ENCODE measurements at places on chromosomes 4 and X. TPM values are rescaled to one million over a fixed set of nuclear protein-coding genes. Genes with fewer than 3 reads are reported as not detected.

GRCh38 chr4:44448521-44449461 lies at the start of gene KCTD8:
Gene KCTD8 (minus strand): TSS chr4:44448809.
- H3K27me3 ChIP-seq = peaks cover 47% of the 10 kb centered on the region
- H3K4me3 ChIP-seq = peak within 1 kb of the TSS; percentile 65
- no peaks in the 10 kb centered on the region for H3K36me3 ChIP-seq
- no peak within 1 kb of the TSS for H3K27ac ChIP-seq

DNA sequence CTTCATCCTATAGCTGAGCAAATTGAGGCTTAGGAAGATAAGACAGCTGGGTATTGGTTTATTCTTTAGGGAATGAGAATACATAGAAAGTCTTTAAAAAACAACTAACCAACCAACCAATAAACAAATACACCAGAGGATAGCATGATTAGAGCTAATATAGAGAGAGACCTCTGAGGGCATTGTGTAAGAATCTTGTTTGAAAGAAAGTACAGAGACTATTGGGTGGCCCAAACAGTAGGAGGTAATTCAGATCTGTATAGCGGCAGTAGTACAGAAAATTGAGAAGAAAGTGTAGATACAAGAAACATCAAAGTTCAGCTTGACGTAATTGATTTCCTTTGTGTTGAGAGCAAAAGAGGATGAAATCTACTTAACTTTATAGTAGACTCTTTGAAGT lies 1951.0 kb upstream of the ADGRL3 start:
- H3K36me3 ChIP-seq = no peaks in the 10 kb centered on the region
- no peak overlapping the region for H3K27ac ChIP-seq
- DNase-seq = no peak
- no peak overlapping the region for H3K4me3 ChIP-seq
- no peaks in the 10 kb centered on the region for H3K27me3 ChIP-seq
- no peaks in the 10 kb centered on the region for H3K4me1 ChIP-seq

DNA sequence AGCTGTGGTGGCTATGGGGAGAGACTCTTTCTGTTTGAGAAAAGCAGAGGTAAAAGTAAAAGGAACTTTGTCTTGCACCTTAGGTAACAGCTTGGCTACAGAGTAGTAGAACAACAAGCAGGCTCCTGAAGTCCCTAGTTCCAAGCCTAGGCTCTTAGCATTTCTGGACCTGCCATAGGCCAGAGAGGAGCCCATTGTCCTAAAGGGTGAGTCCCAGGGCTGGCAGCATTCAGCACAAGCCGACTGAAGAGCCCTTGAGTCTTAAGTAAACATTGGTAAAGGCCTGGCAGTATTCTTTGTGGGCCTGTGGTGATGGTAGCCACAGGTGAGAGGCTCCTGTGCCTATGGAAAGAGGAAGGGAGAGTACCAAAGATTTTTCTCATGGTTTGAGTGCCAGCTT lies 38.2 kb downstream of the CSN3 start:
- H3K4me1 ChIP-seq = no peaks in the 10 kb centered on the region
- H3K4me3 ChIP-seq = no peak overlapping the region
- H3K27me3 ChIP-seq = no peaks in the 10 kb centered on the region
- H3K36me3 ChIP-seq = no peaks in the 10 kb centered on the region
- no peak overlapping the region for H3K27ac ChIP-seq

DNA sequence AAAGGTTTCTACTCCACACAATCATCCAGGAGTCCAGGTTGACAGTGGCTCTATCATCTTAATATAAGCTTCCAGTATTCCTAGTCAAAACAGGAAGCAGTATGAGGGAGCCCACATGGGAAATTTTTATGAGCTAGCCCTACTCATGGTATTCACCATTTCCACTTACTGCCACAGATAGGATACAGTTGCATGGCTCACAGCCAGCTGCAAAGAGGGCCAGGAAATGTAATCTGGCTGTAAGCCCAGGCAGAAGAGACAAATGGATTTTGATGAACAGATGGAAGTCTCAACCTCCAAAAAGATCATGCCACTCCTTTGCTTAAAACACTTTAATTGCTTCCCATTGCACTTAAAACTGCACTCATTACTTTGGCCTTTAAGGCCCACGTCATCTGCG lies 150.6 kb downstream of the ADAMTS3 start:
- no peaks in the 10 kb centered on the region for H3K4me1 ChIP-seq
- no peaks in the 10 kb centered on the region for H3K27me3 ChIP-seq
- no peak for DNase-seq
- no peaks in the 10 kb centered on the region for H3K36me3 ChIP-seq
- no peak overlapping the region for H3K4me3 ChIP-seq

GRCh38 chr4:104394406-104395167 lies 100.1 kb downstream of the CXXC4 start:
- no peak overlapping the region for H3K27ac ChIP-seq
- H3K36me3 ChIP-seq = no peaks in the 10 kb centered on the region
- H3K4me3 ChIP-seq = no peak overlapping the region
- H3K27me3 ChIP-seq = no peaks in the 10 kb centered on the region

GRCh38 chr4:79472693-79473438 lies 64.8 kb upstream of the GK2 start:
- no peak overlapping the region for H3K4me3 ChIP-seq
- H3K36me3 ChIP-seq = no peaks in the 10 kb centered on the region
- H3K4me1 ChIP-seq = no peaks in the 10 kb centered on the region
- no peak overlapping the region for H3K27ac ChIP-seq
- no peak for DNase-seq

DNA sequence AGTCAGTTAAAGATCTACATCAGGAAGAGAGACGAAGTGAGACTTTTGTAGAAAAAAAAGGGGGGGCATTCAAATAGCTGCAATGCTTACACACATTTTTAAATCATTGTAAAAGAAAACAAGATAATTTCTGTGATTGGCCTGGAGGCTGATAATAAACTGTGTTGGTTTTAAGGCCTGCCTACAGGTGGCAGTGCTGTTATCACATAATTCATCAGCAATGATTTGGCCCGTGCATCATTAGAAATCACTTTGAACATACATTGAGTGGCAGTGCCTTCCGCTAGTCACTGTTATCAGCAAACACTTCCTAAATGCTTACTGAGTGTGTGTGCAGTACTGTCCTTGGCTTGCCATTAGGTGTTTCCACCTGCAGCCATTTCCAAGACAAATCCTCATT lies 831.9 kb downstream of the TRIML1 start:
- no peak overlapping the region for H3K4me3 ChIP-seq
- H3K27me3 ChIP-seq = no peaks in the 10 kb centered on the region
- no peak for DNase-seq
- H3K36me3 ChIP-seq = no peaks in the 10 kb centered on the region
- H3K4me1 ChIP-seq = no peaks in the 10 kb centered on the region
- H3K27ac ChIP-seq = no peak overlapping the region

- no peak overlapping the region for H3K4me3 ChIP-seq
- H3K4me1 ChIP-seq = no peaks in the 10 kb centered on the region
- no peak overlapping the region for H3K27ac ChIP-seq
- DNase-seq = no peak
- no peaks in the 10 kb centered on the region for H3K36me3 ChIP-seq
Observed at GRCh38 chr4:185874516-185875230, 62.7 kb upstream of the SORBS2 start.

GRCh38 chr4:55086578-55086977 lies 38.8 kb downstream of the KDR start:
- no peak overlapping the region for H3K4me3 ChIP-seq
- H3K36me3 ChIP-seq = no peaks in the 10 kb centered on the region
- DNase-seq = no peak
- H3K27ac ChIP-seq = no peak overlapping the region

DNA sequence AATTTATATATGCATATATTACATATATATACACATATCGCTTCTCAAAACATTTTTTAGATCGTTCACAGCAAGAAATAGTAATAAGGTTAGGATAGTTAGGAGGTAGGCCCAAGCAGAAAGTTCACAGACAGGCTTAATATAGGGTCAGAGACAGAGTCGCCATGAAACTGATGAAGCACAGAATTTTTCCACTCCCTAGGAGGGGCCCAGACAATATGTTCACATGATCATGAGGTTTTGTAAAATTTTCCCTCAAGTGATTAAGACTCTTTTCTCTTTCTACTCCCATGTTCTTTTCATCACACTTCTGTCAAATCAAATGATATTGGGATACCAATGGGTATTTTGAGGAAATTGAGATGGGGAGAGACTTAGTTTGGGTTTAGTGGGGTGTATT lies 5.2 kb upstream of the ENAM start:
- peaks cover 2% of the 10 kb centered on the region for H3K4me1 ChIP-seq
- peaks cover 2% of the 10 kb centered on the region for H3K27me3 ChIP-seq
- no peaks in the 10 kb centered on the region for H3K36me3 ChIP-seq
- no peak overlapping the region for H3K27ac ChIP-seq

- no peaks in the 10 kb centered on the region for H3K4me1 ChIP-seq
- H3K27me3 ChIP-seq = peaks cover 2% of the 10 kb centered on the region
- H3K4me3 ChIP-seq = no peak overlapping the region
Observed at GRCh38 chr4:41594432-41594831, 56.5 kb downstream of the LIMCH1 start.

DNA sequence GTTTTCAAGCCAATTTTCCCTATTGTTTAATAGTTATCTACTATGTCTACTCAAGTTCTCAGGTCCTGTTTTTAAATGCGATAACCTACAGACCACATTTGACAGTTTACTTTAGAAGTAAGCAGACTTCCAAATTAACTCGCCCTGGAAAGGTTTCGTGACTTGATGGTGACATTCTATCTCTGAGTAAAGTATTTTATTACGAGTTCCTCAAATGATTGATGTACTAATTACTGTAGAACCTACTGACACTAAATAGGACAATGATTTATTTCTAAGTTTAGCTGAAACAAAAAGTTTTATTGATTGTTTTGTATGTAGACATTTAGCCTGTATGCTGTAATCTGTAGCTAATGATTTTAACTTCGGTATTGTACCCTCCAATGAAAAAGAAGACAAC lies 1.9 kb upstream of the PPBP start:
- DNase-seq = no peak
- H3K36me3 ChIP-seq = no peaks in the 10 kb centered on the region
- H3K4me1 ChIP-seq = no peaks in the 10 kb centered on the region
- no peak overlapping the region for H3K27ac ChIP-seq
- peaks cover 2% of the 10 kb centered on the region for H3K27me3 ChIP-seq

GRCh38 chr4:78606530-78607095 lies 55.0 kb downstream of the ANXA3 start:
- no peaks in the 10 kb centered on the region for H3K27me3 ChIP-seq
- no peak for DNase-seq
- no peak overlapping the region for H3K4me3 ChIP-seq
- peaks cover 9% of the 10 kb centered on the region for H3K4me1 ChIP-seq
- peaks cover 17% of the 10 kb centered on the region for H3K36me3 ChIP-seq

DNA sequence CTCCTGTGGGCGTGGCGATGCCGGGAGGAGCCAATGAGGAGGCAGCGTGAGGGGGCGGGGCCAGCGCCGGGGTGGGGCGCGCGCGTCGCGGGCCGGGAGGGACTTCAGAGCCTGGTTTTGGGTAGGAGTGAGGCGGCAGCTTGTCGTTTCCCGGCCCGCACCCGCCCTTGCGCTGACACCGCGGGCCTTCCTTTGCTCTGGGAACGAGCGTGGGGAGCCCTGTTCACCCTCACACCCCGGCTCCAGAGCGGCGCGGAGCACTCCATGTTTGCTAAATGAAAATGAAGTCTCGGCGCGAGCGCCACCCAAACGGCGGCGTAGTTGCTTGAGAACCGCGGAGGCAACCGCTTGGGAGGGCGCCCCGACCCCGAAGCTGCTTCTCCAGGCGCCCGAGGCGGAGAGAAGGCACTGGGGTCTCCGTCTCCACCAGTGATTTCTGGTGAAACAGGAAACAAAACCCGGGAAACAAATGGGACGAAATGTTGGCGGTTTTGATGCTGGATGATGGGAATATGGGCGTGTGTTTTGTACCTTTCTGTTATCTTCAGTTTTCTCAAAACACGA lies 497 bp upstream of the GRPEL1 start:
- H3K27ac ChIP-seq = peak overlapping the region; percentile 94
- peaks cover 32% of the 10 kb centered on the region for H3K4me1 ChIP-seq
- peak overlapping the region; percentile 96 for H3K4me3 ChIP-seq
- no peak for DNase-seq

- no peak for DNase-seq
- no peak overlapping the region for H3K27ac ChIP-seq
Observed at GRCh38 chr4:159273141-159273438, 170.2 kb downstream of the RAPGEF2 start.

DNA sequence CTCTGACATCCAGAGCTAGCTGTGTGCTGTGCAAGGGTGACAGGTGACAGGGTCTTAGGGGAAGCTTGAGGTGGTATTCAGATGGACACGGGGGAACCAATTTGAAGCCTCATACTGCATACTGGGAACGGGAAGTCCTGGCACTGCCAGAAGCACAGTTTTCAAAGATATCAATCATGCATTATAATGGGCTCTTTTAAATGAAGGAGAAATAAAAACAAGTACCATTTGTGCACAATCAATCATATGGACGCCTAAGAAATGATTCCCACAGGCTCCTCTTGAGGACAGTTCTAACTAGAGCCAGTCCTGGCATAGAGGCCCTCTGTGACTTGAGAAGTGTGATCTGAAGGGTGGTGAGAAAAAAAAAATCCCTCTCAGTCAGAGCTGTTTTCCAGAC lies 50.9 kb downstream of the TSC22D3 start:
- H3K4me1 ChIP-seq = peaks cover 2% of the 10 kb centered on the region
- DNase-seq = no peak
- H3K4me3 ChIP-seq = no peak overlapping the region
- no peak overlapping the region for H3K27ac ChIP-seq
- no peaks in the 10 kb centered on the region for H3K27me3 ChIP-seq
- H3K36me3 ChIP-seq = no peaks in the 10 kb centered on the region

GRCh38 chrX:84219551-84219950 lies 31.6 kb upstream of the RPS6KA6 start:
- no peaks in the 10 kb centered on the region for H3K27me3 ChIP-seq
- no peaks in the 10 kb centered on the region for H3K36me3 ChIP-seq
- H3K4me1 ChIP-seq = no peaks in the 10 kb centered on the region
- H3K27ac ChIP-seq = no peak overlapping the region
- no peak overlapping the region for H3K4me3 ChIP-seq

DNA sequence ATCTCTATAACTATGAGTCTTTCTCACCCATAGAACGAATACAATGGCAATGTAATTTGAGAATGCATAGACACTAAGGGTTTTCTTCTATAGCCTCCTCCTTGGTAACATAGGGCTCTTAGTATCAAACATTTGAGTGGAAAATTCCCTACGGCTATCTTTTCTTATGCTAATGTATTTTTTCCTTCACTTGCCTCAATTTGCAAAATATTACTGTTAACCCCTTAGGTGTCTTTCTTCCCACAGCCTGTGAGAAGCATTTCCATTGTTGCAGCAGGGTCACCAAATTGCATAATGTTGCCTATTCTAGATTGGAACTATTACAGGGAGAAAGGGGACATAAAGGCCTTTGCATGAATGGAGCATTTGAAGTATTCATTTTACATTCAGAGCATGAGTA lies 140.5 kb upstream of the RAPGEF2 start:
- H3K36me3 ChIP-seq = no peaks in the 10 kb centered on the region
- no peak overlapping the region for H3K4me3 ChIP-seq
- H3K27ac ChIP-seq = no peak overlapping the region

HPRT1 gene
- 66.4 TPM for total RNA-seq

LRIT3 gene
- 0.17 TPM for total RNA-seq

TCP11X2 gene
- total RNA-seq = not detected

CLCN4 gene
- total RNA-seq = 0.25 TPM

POU3F4 gene
- not detected for total RNA-seq

ITIH6 gene
- total RNA-seq = not detected

CD99 gene
- 255 TPM for total RNA-seq

All from activated naive CD8-positive, alpha-beta T cell treated with anti-CD3 and anti-CD28 coated beads, Interleukin-2, amount 10 ng/mL, durations not matched to agents 7 days and 5 days (primary cell).